Renal cortex interstitium (tissue), 15 donors: ENCODE measurements at places on chromosomes 3 and 15. TPM values are rescaled to one million over a fixed set of nuclear protein-coding genes. Genes with fewer than 3 reads are reported as not detected.

GRCh38 chr3:135084976-135085375, 289.9 kb downstream of the EPHB1 start:
- DNase-seq = no peak

GRCh38 chr15:77358545-77359240, 61.2 kb downstream of the PEAK1 start:
- no peak for DNase-seq

- DNase-seq = no peak
These were observed 455.2 kb upstream of the ARPP21 start for GRCh38 chr3:35183927-35184675.

DLL4 gene
- 8.9 TPM for polyA plus RNA-seq

- DNase-seq = no peak
These were observed 30.4 kb upstream of the SEC61A1 start for GRCh38 chr3:128021768-128022372.

DNA sequence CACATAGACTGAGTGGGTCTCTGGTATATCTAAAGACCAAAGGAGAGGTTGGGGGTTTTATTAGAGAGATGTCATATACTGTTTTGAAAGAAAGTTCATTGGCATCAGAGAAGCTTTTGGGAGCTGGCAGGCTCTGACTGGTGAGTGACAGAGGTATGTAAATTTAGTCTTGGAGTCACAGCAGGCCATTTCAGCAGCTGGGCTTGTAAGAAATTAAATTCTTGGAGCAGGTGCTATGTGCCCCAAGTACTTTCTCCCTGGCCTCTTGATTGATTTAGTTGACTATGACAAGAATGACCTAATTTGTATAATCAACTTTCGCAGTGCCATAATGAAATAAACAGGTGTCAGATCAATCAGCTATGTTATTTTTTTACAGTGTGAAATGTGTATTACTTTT, 47.8 kb upstream of the CDAN1 start:
- no peak for DNase-seq

GRCh38 chr15:95168951-95169431, 937.6 kb downstream of the MCTP2 start:
- peak; percentile 42 for DNase-seq

GRCh38 chr15:48596415-48596814, 49.1 kb downstream of the FBN1 start:
- no peak for DNase-seq

GRCh38 chr15:92805080-92805690, 94.9 kb upstream of the CHD2 start:
- DNase-seq = no peak
